ENCODE measurements at places on chromosomes 6 and 20.
A peak's percentile ranks its signal among the peaks of the same experiment; 100 is the strongest.

- DNase-seq: no peak
Measured at GRCh38 chr6:110738899-110739365, 76.3 kb downstream of the CDK19 start.

- no peak for DNase-seq
Measured at GRCh38 chr6:82084324-82084920, 163.1 kb downstream of the IBTK start.

DNA sequence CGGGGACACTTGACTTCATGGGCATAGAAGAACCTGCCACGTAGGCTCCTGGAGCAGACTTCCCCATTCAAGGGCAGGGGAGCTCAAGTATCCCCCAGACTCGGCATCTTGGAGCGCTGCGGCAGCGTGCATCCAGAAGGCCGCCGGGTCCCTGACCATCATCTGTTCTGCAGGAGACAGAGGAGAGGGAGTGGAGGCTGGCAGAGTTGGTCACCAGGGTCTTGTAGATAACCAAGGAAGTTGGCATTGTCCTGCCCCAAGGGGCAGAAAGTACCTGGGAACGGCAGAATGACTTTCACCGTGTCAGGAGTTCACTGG lies 82.8 kb downstream of the TCP11 start:
- no peak for DNase-seq

GRCh38 chr6:10429638-10430427 lies 15.0 kb upstream of the TFAP2A start:
- DNase-seq: peak; percentile 42

- no peak for DNase-seq
Measured at GRCh38 chr6:168118935-168119334, 39.9 kb upstream of the FRMD1 start.

DNA sequence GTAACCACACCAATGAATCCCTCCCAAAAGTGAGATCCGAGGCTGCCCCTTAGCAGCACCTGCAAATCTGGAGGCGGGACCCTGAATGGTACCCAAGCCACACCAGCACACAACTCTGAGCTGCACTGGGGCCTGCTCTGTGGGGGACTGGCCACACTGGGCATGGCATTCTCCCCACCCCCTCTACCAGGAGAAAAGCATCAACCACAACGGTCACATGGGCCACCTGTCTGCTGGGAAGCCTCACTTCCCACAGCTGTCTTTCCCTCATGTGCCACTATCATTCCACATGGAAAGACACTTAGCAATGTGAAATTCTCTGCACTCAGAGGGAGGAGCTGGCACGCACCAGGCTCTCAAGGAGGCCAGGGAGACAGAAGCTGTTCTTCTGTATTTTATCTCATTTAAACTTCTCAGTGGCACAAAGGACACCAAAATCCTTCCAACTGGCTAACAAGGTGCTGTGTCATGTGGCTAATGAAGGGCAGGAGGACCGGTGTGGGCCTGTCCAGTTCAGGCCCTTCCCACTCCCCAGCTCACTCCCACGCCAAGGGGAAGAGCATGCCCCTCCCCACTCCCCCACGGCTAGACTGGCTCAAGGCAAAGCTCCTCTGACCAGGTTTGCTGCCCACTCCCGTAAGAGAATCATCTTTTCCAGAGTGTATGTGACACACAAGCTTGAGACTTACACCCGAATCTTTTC lies 19.0 kb downstream of the YTHDF1 start:
- no peak for DNase-seq

- peak; percentile 45 for DNase-seq
Measured at GRCh38 chr20:561437-562231, 18.0 kb upstream of the CSNK2A1 start.

DNA sequence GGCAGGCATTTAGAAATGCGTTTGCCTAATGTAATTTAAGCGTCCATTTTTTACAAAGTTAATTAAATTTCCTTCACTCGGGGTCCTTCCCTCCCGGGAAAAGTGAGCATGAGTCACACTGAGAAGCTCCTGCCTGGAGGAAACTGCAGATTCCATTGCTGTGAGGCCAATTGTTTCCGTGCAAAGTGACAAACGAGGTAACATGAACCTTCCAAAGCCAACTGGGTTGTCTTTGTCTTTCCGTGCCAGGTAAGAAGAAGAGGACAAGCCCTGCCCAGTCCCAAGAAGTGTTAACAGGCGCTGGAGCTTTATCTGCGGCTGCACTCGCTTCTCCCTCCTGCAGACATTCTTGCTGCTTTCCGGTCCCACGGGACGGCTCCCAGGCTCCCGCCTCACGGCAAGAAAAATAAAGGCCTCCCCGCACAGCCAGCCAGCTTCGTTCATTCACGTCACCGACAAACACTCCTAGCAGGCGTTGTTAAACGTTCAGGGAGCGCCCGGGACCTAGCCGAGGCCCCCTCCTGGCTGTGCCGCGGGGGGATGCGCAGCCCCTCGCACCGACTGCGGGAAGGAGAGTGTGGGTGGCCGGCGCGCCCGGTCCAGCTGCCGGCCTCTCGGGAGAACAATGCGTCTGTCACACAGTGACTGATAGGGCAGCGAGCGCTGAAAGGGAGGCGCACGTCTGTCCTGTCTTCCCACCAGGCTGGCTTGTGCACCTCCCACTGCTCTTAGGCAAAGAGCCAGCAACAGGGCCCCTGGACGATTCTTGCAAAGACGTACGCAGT lies 61.5 kb upstream of the HDDC2 start:
- DNase-seq: peak; percentile 24

DNA sequence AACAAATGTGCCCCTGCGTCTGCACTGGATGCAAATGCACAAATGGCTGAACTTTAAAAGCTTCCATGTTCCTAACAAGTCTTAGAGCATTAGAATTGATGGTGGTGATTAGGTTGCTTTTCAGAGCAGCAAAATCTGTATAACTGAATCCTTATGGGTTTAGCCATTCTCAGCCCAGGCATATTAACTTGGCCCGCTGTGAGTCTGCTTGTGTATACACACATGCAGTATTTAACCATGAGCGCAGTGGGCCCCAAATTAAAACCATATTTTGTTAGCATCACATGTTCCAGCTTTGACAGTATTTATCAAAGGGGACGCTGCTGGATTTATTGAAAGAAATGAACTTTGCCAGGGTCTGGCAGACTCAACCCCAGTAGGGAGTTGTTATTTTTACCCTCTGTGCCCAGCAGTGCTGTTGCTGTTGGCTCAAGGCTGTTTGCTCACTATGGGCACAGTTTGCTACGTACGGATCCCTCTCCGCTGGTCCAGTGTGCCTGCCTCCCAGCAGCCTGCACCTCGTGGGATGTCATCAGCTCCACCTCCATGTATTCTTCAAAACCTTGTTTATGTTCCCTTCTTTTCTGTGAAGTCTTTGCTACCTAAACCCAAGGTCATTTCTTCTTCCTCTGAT lies 144.7 kb downstream of the QRSL1 start:
- DNase-seq: peak; percentile 66

DNA sequence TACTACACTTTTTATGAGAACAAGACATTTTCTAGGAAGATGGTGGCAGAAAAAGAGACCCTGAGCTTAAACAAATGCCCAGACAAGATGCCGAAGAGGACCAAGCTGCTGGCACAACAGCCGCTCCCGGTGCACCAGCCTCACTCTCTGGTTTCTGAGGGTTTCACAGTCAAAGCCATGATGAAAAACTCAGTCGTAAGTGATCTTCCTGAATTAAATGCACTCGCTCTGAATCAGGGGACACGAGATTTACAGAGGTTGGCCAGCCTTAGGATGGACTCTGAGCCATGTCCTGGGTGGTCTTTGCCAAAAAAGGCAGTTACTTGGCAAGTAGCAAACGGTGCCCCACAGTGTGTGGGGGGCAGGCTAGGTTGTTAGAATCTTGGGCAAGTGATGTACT lies 423 bp downstream of the PACRG start:
- peak; percentile 4 for DNase-seq

- no peak for DNase-seq
Measured at GRCh38 chr20:58956078-58956477, 25.0 kb upstream of the NELFCD start.

- no peak for DNase-seq
Measured at GRCh38 chr20:549722-550496, 6.3 kb upstream of the CSNK2A1 start.

Data from fibroblast of gingiva (primary cell).